ENCODE measurements at places on chromosomes 1 and 21. TPM values are rescaled to one million over a fixed set of nuclear protein-coding genes. Genes with fewer than 3 reads are reported as not detected.

- no peaks in the 10 kb centered on the region for H3K4me1 ChIP-seq
- H3K27me3 ChIP-seq, result no peaks in the 10 kb centered on the region
- no peak overlapping the region for H3K27ac ChIP-seq
- no peaks in the 10 kb centered on the region for H3K36me3 ChIP-seq
- H3K4me3 ChIP-seq, result no peak overlapping the region
Measured at GRCh38 chr1:168821434-168821833, 92.4 kb upstream of the DPT start.

GRCh38 chr1:154574716-154575115 lies 7.1 kb downstream of the CHRNB2 start:
- no peaks in the 10 kb centered on the region for H3K4me1 ChIP-seq
- H3K27ac ChIP-seq, result no peak overlapping the region
- DNase-seq, result no peak
- no peak overlapping the region for H3K4me3 ChIP-seq
- H3K36me3 ChIP-seq, result peaks cover 19% of the 10 kb centered on the region

DNA sequence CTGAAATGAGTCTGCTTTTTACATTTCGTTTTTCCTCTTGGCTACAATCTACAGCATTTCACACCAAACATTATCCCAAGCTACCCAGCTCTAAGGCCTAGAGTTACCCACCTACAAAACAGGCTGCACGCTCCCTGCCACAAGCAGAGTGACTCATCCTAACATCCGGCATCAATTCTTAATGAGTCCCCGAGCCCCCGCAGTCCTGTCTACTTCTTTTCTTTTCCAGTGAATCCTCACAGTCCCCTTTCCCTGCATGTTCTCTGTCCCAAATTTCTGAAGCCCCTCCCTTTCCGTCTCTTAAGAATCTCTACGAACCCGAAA lies 650 bp downstream of the PCNX2 start:
- H3K4me1 ChIP-seq, result peaks cover 10% of the 10 kb centered on the region
- H3K4me3 ChIP-seq, result peak overlapping the region; percentile 33
- DNase-seq, result no peak

GRCh38 chr21:24023936-24024335 lies 1583.3 kb downstream of the MRPL39 start:
- H3K4me3 ChIP-seq, result no peak overlapping the region
- no peak for DNase-seq
- H3K36me3 ChIP-seq, result no peaks in the 10 kb centered on the region
- no peaks in the 10 kb centered on the region for H3K27me3 ChIP-seq

DNA sequence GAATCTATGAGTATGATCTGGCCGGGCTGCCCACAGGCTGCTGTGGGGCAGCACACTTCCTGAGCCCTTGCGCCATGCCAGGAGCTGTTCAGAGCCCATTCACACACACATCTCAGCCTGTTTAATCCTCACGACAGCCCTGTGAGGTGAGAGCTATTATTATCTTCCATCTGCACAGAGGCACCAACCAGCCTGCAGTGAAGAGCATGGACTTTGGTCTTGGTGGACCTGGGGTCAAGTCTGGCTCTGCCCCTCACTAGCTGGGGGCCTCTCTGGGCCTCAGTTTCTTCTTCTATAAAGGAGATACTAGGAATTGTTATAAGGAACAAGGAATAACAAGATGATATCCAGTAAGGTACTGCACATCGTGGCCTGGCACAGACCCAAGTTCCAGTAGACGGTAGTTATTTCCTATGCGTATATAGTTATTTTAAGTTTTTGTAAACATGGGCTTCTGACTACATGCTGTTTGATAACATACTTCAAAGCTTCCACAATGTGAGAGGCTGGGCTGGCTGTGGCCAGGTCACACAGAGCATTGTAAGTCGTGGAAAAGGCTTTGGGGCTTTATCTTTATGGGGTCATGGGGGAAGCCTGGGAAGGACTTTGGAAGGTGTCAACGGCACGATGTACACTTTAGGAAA lies 3.4 kb upstream of the PADI2 start:
- no peaks in the 10 kb centered on the region for H3K36me3 ChIP-seq
- H3K4me1 ChIP-seq, result no peaks in the 10 kb centered on the region
- H3K27ac ChIP-seq, result no peak overlapping the region
- no peak for DNase-seq
- H3K4me3 ChIP-seq, result no peak overlapping the region
- H3K27me3 ChIP-seq, result peaks cover 17% of the 10 kb centered on the region

- no peaks in the 10 kb centered on the region for H3K27me3 ChIP-seq
- no peaks in the 10 kb centered on the region for H3K4me1 ChIP-seq
- no peak for DNase-seq
- H3K27ac ChIP-seq, result no peak overlapping the region
Measured at GRCh38 chr1:94002046-94002787, 93.0 kb upstream of the GCLM start.

- DNase-seq, result no peak
- no peaks in the 10 kb centered on the region for H3K36me3 ChIP-seq
Measured at GRCh38 chr1:41450747-41451285, 33.7 kb downstream of the EDN2 start.

- no peaks in the 10 kb centered on the region for H3K4me1 ChIP-seq
- H3K36me3 ChIP-seq, result no peaks in the 10 kb centered on the region
- no peaks in the 10 kb centered on the region for H3K27me3 ChIP-seq
- no peak overlapping the region for H3K27ac ChIP-seq
- H3K4me3 ChIP-seq, result no peak overlapping the region
Measured at GRCh38 chr1:36497207-36497606, 14.5 kb upstream of the CSF3R start.

Gene COL16A1
- total RNA-seq, result 32.9 TPM

Gene TMEM125
- 0.42 TPM for total RNA-seq

Gene ASTN1
- total RNA-seq, result 0.24 TPM

Gene DNASE2B
- total RNA-seq, result not detected

Gene SMPDL3B
- 0.76 TPM for total RNA-seq

Gene MTARC2
- 1.6 TPM for total RNA-seq

Gene TRIM67
- total RNA-seq, result 0.05 TPM
